Activated T-helper 2 cell treated with anti-CD3 and anti-CD28 coated beads, Interferon-gamma antibody, Interleukin-2, Interleukin-4, amounts not matched to agents 10 μg/mL and 5 μg/mL and 100 μg/mL, durations not matched to agents 14 hours and 24 hours and 36 hours (primary cell): ENCODE measurements at places on chromosomes 1 and 21. TPM values are rescaled to one million over a fixed set of nuclear protein-coding genes. Genes with fewer than 3 reads are reported as not detected.

GRCh38 chr1:43945674-43946235, 995 bp upstream of the IPO13 start:
- DNase-seq = no peak

- DNase-seq = no peak
Observed at GRCh38 chr1:44447051-44447810, 42.2 kb downstream of the RNF220 start.

GRCh38 chr1:51679435-51679834, 62.5 kb downstream of the OSBPL9 start:
- no peak for DNase-seq

GRCh38 chr21:31084689-31085088, 46.4 kb upstream of the KRTAP19-8 start:
- DNase-seq = no peak

- no peak for DNase-seq
Observed at GRCh38 chr1:7103361-7103782, 318.1 kb downstream of the CAMTA1 start.

GRCh38 chr1:42551180-42551579, 88.1 kb downstream of the CCDC30 start:
- DNase-seq = no peak

- DNase-seq = no peak
Observed at GRCh38 chr1:151982300-151983005, 11.2 kb downstream of the S100A10 start.

- no peak for DNase-seq
Observed at GRCh38 chr1:236691348-236691747, 5.0 kb downstream of the ACTN2 start.

DNA sequence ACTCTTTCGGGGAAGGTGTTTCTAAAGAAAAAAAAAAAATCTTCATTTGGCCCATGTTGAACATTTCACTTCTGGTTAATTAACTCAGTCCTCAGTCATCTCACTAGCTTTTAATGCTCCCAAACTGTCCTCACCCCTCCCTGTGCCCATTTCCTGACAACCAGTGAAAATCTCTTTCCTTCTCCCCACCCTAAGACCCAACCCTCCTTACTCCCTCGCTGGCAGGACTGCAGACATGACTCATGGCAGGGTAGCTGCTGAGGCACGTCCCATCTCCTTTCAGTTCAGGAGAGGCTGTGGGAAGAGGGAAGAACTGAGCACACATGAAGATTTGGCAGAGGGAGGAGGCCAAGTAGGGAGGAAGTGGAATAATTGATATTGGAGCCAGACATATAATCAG, 12.6 kb downstream of the PKP1 start:
- DNase-seq = no peak

- DNase-seq = no peak
Observed at GRCh38 chr1:34906756-34907155, 22.7 kb downstream of the DLGAP3 start.

GRCh38 chr1:224329842-224330753, at the start of gene NVL:
Gene NVL, minus strand, starts transcription at chr1:224330172. Its CDS starts 45 bp downstream, at chr1:224330127.
- peak; percentile 74 for DNase-seq

DNA sequence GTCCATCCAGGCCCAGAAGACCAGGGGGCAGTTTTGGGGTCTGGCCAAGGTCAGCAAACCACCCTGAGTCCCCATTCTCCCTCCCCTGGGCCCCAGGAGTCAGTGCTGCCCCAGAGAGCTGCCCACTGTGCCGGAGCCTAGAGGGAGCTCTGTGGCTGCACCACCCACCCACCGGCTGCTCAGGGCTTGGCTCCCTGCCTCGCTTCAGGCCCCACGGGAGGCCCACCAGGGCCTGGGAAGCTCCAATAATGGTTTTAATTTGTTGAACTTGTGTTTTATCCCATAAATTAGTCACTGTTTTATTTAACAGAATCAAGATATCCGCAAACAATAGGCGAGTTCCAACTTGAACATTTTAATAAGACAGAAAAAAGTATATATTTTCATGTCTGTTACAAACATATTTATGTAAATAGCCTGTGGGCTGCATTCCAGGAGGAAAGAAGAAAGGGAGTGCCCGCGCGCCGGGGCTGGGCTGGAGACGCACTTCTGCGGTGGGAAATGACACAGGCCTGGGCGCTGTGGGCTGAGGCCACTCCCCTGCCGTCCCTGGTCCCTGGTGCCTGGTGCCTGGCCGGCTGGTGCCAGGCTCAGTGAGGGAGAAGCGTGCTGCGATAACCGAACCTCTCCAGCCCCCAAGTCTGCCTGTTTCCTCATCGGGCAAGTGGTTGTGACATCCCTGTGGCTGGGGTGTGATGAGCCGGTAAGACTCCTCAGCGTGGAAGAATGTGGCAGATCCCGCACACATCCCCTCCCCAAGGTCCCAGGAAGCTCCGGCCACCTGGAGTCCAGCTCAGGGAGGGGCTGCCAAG, 160.5 kb downstream of the PEX14 start:
- DNase-seq = no peak

DNA sequence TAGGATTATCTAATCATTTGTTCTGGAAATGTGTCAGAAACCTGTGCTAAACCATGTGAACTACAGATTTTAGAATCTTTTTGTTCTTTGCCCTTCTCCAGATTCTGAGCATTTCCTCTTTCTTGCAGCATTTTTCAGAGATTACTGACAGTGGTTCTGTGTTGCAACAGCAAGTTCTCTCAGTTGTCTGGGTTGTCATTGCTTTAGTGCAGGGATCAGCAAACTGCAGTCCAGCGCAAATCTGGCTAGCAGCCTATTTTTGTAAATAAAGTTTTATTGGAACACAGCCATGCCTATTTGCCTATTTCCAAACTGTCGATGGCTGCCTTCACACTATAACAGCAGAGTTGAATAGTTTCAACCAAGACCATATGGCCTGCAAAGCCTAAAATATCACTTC, 66.3 kb upstream of the LRRC8D start:
- DNase-seq = no peak

DNA sequence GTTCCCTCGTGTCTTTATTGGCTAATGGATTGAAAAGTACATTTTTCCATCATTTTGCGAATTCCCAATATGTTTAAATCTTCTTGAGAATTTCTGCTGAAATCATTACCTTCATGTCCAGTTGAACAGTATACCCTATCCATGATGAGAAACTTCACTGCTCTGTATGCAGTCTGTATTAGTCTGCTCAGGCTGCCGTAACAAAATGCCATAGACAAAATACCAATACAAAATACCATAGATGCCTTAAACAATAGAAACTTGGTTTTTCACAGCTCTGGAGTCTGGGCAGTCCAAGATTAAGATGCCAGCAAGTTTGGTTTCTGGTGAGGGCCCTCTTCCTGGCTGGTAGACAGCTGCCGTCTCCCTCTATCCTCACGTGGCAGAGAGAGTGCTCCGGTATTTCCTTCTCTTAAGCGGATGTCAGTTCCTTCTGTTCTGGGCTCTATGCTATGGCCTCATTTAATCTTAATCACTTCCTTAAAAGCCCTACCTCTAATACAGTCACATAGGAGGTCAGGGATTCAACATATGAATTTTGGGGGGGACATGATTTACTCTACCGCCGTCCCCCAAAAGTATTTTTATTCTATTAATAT, 27.0 kb downstream of the CXADR start:
- no peak for DNase-seq

DNA sequence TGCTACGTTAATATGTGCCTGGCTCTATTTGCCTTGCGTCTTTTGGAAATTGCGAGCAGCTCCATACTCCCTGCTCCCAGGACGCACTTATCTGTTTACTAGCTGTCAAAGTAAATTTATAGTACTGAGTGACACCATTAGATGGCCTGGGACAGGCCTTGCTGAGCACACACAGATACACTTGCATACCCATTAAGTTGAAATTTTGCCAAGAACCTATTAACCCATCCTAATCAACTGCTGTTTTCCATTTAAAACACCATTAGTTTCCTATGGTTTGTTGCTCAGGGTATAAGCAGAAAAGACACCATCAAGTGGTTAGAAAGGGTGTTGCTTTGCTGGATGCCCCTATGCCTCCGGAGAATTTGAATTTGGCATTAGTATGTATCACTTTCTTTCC, 187.3 kb downstream of the SLC44A5 start:
- no peak for DNase-seq

DNA sequence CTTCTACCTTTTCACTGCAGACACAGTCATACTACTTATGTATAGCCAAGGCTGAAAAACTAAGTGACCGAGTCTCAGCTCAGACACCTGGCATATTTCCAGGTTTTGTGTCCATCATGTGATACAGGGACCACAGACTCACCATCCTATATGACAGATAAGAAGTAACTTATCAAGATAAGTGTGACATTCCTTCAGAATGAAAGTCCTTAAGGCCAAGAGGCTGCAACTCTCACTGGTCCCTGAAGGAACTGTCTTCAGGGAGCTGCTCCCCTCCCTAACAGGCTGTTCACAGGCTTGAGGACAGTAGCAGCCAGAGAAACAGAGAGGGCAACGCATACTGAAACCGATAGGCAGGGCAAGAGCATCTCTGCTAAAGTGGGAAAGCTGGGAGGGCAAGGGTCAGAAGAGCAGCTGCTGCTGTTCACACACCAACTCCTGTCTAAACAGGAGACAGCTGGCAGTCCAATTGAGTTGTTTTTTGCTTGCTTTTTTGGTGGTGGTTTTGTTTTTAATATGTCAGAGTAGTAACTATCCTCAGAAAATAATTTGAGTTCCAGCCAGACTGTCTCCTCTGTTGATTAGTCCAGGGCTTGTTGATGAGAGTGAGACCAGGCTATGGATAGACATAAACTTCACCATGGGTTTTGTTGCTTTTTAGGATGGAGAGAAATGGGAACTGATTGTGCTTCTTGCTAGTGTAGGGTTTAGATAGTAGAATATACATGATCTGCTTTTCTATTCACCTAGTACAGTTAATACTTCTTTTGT, 67.7 kb downstream of the MACF1 start:
- no peak for DNase-seq

GRCh38 chr1:246969621-246970020, 37.9 kb upstream of the AHCTF1 start:
- no peak for DNase-seq

DNA sequence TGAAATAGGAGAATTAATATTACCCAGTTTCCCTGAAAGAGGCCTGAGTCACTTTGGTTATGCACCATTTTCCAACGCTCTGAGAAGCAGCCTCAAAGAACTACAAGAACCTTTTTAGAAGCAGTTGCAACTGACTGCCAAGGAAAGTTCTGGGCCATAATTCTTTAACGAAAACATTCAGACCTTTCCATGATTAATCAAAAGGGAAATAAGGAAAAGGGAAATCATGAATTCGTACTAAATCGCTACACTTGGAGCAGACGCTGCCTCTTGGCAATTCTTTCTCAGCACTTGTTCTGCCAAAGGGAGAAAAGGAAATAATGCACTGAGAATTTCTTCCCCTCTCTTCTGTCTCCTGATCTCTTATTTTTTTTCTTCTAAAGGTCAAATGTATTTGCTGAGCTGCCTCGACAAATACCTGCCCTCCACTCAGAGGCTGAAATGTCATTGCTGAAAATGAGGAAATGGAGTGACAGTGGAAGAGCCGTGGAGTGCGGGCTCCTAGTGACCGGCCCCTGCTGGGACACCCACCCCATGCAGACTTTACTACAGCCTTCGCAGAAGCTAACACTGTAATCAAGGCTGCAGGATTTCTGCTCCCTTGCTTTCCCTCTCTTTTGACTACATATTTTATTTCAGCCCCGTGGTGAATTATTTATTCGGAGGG, 67.9 kb upstream of the GALNT2 start:
- no peak for DNase-seq

DNA sequence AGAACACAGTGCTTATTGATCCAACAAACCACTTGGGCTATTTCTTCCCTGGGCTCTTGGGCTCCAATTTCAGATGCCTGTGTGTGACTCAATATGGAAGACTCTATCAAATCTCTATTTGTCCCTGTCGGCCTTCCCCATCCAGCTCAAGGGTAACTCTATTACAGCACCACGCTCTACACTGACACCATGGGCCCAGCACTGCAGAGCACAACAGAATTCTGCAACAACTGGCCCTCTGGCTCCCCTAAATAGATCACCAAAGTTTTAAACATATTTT, 51.7 kb downstream of the CAPZB start:
- no peak for DNase-seq

DNA sequence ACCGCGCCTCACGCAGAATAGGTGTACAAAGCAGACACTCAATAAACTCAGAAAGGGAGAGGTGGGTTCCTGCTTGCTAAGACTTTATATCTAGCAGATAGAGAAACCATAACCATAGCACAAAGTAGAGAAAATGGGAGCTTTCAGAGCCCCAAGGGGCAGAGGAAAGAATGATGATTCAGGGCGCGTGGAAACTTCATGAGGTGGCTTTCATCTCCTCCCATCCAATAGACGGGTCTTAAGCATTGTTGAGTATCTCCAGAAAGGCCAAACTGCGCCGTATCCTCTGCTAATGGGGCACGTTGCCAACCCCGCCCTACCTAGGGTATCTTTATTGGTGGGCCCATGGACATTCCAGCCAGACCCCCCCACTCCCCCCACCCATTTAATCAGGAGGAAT, 778 bp upstream of the MIXL1 start:
- no peak for DNase-seq

- no peak for DNase-seq
Observed at GRCh38 chr21:32356874-32357395, 35.9 kb downstream of the URB1 start.

GRCh38 chr1:218254296-218254946, 30.7 kb upstream of the RRP15 start:
- DNase-seq = no peak

DNA sequence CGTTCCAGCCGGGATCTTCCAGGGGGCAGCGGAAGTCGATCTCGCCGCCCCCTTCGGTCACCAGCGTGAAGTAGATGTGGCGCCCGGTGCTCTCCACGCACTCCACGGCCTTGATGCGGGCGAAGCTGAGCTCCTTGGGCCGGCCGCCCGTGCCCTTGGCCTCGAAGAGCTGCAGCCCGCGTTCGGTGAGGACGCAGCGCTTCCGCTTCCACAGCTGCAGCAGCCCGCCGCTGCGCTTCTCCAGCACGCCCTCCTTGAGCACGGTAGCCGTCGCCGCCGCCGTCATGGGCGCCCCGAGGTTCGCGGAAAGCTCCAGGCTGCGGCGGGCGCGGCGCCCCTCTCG, 516 bp downstream of the PHLDA3 start:
- DNase-seq = peak; percentile 22

DNA sequence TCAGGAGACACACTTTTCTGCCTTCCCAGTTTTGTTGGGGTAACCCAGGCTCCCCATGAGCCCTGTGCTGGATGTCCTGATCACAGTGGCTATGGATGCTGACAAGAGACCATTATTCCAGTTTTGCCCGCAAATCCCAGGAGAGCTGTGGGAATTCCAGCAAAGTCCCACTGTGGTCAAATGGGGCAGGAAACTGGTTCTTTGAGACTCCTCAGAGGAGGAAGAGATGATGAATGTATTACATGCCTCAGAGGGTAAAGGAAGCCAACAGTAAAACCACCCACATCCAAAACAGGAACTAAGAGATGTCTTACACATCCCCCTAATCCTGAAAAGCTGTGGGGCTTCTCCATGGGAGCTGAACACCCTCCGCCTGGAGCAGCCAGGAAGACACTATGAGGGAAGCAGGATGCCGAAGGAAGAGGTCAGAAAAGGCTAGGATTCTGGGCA, 12.8 kb upstream of the MPZL1 start:
- no peak for DNase-seq

- DNase-seq = no peak
Observed at GRCh38 chr1:14598498-14599182, at the start of gene KAZN. Gene KAZN, plus strand, starts transcription at chr1:14598685.

Gene CASQ1
- total RNA-seq = 0.30 and 0.37 TPM in 2 replicates

Gene PDPN
- not detected in 2 replicates for total RNA-seq

Gene DCST1
- total RNA-seq = 0.11 TPM in 1 of 2 replicates, not detected in the other

Gene TIAM1
- total RNA-seq = 110 and 114 TPM in 2 replicates

Gene PEAR1
- 0.55 and 0.80 TPM in 2 replicates for total RNA-seq

Gene CNST
- 18.8 and 21.6 TPM in 2 replicates for total RNA-seq

Gene TCP10L
- 1.1 and 1.3 TPM in 2 replicates for total RNA-seq

Gene RGS16
- 50.2 and 50.5 TPM in 2 replicates for total RNA-seq

Gene KDF1
- total RNA-seq = not detected in 2 replicates

Gene ACTA1
- total RNA-seq = not detected in 2 replicates

Gene OXCT2
- total RNA-seq = 5.5 and 5.6 TPM in 2 replicates

Gene SIM2
- 0.18 and 0.21 TPM in 2 replicates for total RNA-seq
